Retina (tissue), 1 donor: ENCODE measurements at places on chromosomes 11 and 22.

DNA sequence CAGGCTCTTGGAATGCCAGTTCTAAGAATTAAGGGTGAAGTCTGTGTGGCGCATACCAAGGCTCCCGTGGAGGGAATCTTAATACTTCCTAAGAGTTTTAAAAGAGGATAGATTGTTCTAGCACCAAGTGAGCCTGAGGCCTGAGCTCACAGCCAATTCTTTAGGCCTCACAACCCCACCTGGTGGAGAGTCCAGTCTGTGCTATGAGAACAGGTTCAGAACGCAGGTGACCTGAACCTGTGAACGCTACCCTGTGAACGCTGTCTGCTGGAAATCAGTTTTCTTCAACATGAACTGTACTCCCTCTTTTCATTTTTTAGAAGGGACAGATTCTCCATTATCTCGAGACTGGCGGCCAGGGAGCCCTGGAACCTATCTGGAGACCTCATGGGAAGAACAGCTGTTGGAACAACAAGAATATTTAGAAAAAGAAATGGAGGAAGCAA is 43.2 kb upstream of the DLAT start:
- peak; percentile 28 for DNase-seq

GRCh38 chr11:44940404-44940803 is 10.3 kb downstream of the TP53I11 start:
- no peak for DNase-seq

DNA sequence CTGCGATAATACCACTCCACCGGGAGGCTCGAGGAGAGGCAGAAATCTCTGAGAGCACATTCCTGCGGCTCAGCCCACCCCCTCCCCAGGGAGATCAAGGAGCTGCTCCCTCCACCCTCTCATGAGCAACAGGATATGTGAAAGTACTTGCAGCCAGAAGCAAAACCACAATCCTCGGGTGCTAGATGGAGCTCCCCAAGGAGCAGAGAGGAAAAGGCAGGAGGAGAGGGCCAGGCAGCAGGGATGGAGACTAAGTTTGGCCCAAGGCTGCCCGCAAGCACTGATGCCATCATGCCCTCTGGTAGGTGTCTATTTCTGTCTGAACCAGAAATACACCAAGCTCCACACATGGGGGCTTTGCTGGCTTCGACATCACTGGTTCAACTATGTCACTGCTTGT is 22.3 kb downstream of the VPS37C start:
- DNase-seq = no peak

GRCh38 chr11:116603728-116604323 is 169.0 kb downstream of the BUD13 start:
- no peak for DNase-seq

DNA sequence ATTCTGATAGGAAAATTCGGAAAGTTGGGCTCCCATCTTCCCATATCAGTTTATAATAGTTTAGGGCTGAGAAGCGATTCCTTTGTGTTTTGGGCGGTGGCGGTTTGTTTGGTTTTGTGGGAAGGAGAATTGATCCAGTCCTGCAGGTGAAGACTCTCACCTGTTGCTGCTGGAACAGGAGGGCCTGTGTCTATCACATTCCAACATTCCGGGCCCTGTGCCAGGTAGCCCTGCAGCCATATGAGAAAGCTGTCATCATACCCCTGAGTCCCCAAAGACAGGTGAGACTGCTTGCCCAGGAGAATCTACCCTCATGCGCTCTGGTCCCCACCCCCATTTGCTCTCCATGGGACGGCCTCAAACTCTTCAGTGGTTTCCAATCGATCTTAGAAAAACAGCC is 62.1 kb downstream of the TRAF6 start:
- no peak for DNase-seq

GRCh38 chr11:108221371-108221770 is 1.1 kb downstream of the NPAT start:
- DNase-seq = peak; percentile 3

- DNase-seq = peak; percentile 76
These were observed 146.7 kb downstream of the CTTN start for GRCh38 chr11:70544774-70545609.

DNA sequence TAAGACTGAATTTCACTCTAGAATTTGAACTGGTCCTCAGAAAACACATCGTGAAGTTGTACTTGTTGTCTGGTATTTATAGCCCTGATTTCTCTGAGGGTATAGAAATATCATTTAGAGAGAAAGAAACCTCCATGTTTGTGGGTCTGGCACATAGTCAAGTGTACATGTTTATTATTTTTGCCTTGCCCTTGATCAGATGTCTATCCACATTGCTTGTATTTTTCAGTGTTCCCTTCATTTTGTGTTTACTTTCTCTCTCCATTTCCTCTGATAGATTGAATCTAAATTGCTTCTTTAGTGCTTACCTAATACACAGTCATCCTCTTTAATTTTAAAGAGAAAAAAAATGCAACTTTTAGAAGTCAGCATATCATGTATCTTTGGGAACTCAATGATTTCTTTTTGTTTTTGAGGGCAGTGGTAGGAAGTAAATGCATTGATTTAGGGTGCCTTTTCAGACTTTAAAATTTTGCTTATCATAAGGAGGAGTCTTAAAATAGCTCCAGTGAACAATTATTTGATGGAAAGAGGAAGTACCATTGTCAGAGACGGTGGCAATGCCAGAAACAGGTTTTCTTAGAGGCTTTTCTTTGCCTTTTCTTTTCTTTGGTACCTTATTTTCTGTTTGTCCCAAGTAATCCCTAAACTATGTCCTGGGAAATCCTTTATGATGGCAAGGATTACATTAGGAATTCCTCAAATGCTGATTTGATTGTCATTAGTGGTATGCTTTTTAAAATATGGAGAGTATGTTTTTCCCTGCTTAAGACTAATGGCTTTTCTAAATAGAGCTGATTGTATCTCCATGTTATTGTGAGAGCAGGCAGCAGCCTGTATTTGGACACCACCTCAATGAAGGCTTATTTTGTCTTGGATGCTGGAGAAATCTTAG is 29.8 kb upstream of the TECTA start:
- no peak for DNase-seq

DNA sequence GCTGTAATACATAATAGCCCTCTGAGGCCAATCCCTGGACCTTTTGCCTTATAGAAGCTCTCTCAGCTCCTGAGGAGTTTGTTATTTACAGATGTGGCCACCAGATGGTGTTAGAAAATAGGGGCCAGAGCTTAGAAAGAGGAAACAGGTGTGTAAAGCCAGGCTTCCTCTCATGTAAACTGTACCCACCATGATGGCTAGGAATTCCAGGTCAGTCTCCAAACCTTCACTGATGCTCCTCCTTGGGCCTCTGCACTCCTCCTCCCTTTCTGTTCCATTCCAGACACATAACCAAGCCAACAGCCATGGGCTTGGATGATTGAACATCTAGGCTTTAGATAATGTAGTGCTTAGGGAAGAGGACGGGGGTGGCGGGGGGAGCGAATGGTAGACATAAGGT is 39.7 kb downstream of the USP35 start:
- peak; percentile 44 for DNase-seq

DNA sequence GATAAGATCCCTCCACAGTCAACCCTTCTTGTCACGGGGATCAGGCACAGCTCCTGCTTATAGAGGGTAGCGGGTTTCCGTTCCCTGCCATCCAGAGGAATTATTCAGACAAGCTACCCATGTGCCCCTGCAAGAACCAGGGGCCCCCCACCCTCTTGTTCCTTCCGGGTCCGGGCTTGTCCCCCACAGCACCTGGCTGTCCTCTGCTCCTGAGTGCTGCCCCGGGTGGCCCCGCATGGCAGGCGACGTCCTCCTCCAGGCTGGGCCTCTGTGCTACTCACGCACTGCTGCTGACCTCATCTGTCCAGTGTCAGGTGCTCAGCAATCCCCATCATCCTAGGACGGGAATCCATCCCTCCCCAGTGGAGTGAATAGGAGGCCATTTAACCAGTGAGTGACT is 24.7 kb downstream of the CELSR1 start:
- no peak for DNase-seq

DNA sequence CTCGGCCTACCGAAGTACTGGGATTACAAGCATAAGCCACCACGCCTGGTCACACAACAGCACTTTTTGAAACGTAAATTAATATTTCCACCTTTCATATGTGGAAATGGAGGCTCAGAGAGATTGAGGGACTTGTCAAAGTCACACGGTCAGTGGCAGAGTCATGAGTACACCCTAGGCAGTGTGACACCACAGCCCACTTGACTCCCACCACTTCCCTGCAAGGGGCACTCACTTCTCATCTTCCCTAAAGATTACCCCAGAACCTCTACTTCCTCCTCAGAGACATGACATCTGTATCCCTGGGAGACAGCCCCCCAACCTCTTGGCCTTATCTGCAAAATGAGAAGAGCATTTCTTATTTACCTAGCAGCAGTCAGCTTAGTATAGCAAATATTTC is 16.5 kb upstream of the MYOD1 start:
- no peak for DNase-seq

GRCh38 chr22:29260031-29260560 is 7.7 kb downstream of the RHBDD3 start:
- no peak for DNase-seq

DNA sequence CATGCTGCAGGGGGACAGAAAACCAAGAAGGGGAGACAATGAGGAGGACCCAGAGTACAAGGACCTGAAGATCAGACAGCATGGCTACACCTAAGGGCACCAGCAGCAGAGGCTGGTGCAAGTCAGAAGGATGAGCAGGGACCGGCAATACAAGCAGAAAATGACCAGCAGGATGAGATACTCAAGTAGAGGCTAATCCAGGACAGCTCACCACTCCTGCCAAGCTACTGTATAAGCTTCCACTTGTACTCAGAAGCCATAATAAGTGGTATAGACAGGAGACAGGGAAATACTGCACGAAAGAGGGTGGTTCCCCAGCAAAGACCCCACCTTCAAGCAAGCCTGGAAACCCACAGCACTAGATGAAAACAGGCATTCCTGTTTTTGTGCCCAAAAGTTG is 138.7 kb upstream of the ZC3H12C start:
- DNase-seq = no peak

GRCh38 chr11:17385492-17385891 is 3.0 kb downstream of the KCNJ11 start:
- no peak for DNase-seq

DNA sequence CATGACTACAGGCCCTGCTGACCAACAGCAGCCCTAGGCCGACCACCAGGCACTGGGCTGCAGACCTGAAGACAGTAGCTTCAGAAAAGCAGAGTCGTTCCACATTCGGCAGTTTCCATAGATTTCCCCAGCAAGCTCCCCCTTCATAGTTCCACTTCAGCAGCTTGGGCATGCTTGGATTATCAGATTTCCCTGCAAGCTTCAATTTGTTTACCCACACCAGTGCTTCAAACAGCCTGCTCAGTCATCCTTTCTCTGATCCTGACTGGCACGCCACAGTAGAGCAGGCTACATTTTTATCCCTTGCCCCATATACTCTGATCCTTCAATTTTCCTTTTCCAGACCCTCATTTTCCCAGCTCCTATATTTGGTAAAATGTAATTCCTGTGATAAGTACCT is 51.1 kb upstream of the CFAP300 start:
- DNase-seq = peak; percentile 16

DNA sequence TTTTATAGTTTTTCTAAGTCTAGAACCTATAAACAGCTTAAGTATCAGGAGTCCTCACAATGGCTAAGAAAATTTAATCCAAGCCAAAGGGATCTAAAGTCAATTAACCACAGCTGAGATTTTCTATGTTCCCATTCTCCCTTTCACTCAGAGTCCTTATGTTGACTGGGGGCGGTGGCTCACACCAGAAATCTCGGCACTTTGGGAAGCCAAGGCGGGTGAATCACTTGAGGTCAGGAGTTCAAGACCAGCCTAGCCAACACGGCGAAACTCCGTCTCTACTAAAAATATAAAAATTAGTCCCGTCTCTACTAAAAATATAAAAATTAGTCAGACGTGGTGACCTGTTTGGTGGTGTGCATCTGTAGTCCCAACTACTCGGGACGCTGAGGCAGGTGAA is 6.9 kb downstream of the RDX start:
- no peak for DNase-seq

DNA sequence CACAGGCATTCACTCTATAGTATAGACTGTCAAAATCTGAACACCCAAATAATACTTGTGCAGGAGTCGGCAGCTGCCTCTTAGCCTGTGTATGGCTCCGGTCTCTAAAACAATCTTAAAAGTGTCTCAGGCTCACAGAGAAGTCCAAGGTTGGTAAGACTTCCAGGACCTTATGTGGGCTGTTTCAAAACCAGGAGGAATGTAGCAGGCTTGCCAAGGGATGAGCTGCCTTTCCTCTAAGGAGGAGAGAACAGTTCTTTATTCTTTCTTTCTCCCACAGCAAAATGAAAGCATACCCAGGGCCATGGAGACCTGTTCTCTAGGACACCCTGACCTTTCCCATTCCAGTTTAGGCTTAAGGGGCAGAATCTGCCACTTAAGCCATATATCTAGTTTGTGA is 176.5 kb downstream of the TRPC6 start:
- DNase-seq = no peak

DNA sequence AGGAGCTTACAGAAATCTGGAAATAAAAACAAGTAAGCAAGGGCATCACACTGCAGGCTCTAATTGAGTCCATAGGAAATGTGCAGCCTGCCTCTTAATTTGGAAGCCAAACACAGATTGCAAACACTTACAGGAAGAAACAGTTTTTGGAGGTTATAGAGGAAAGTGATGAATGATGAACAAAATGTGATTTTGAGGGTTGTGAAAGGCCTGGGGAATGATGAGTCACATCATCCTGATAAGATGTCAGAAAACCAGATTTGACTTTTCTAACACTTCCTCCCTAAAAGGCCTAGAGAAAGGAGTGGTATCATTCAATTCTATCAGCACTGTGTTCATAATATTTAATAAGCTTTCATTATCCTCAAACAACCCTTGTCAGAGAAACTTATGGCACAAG is 96.6 kb upstream of the POU2AF2 start:
- no peak for DNase-seq

DNA sequence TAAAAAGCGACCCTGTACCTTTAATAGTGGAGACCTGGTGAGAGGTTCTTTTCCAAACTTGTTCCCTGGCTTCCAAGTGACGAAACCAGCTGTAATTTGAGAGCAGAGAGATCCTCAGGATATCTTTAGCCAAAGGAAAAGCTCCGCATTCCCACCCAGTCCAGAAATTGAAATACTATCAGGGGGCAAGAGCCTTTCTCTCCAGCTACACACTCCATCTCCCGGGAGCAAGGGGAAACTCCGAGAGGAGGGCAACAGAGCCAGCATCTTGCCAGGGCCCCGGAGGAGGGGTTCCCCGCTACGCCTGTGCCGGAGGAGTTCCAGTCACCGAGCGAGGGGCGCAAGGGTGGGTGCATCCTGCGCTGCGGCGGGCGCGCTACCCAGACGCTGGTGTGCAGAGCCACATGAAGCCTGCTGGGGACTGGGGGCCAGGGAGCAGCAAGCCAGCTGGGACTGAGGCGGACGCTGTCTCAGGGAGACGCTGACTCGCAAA is at the start of gene FIBIN:
Gene FIBIN (plus strand): TSS at position 148 of the 493 bp plus-strand sequence. CDS start 415 bp downstream, outside the sequence.
- peak; percentile 74 for DNase-seq
